GM12878 (cell line): ENCODE measurements at places on chromosomes 3 and 15.

DNA sequence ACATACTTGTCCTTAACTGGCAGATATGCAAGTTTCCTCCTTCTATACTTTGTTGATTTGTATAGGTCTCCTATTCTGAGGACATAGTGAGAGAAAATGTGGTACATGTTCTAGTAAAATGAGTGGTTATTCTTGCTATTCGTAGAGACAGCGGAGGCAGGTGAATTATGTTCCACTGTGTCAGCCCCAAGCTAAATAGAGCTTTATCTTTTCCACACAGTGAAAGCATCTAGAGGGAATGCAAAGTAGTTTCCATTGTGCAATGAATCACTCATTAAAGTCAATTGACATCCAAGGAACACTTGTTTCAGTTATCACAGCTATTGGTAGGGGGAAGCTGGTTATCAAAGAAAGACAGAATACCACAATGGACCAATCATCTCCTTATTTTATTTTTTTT lies 262.4 kb downstream of the NLGN1 start:
- no peaks in the 10 kb centered on the region for H3K36me3 ChIP-seq
- H3K4me3 ChIP-seq: no peak overlapping the region
- H3K27ac ChIP-seq: no peak overlapping the region
- no peak for DNase-seq

DNA sequence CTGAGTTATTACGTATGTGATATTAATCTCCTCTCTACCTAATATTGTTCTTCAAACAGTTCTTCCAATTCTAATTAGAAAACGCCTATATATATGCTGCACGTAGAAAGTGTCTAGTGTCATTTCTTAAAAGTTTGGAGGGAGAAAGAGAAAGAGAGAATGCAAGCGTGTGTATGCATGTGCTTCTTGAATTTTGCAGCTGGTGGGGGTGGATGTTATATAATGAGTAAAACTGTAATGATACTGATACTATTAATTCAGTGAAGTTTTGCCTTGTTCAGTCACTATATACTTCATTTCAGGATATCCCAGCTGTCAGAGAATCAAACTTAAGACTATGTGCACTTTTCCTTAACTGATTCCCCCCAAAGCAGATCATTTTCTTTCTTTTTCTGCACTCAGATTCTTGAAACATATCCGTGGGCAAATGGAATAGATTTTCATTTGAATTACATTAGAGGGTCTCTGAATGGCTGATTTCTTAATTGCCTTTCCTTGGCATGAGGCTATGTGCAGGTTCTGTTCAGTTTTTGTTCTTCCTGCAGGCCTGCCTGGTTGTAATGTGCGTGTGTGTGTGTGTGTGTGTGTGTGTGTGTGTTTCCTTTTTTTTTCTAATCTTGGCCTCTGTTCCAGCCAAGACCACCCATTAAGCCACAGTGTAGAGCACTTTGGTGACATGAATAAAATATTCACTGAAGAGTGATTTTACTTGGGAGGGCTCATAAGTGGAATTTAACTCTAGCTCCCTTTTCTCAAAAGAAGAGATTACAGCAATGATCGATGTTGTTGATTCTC lies 617.5 kb downstream of the RBMS3 start:
- DNase-seq: no peak
- H3K27me3 ChIP-seq: no peaks in the 10 kb centered on the region
- H3K36me3 ChIP-seq: no peaks in the 10 kb centered on the region
- H3K4me1 ChIP-seq: no peaks in the 10 kb centered on the region
- no peak overlapping the region for H3K4me3 ChIP-seq

- H3K4me1 ChIP-seq: no peaks in the 10 kb centered on the region
- no peak for DNase-seq
- no peak overlapping the region for H3K4me3 ChIP-seq
- H3K36me3 ChIP-seq: no peaks in the 10 kb centered on the region
- no peak overlapping the region for H3K27ac ChIP-seq
These were observed 114.8 kb downstream of the PEX5L start for GRCh38 chr3:179921951-179922350.

DNA sequence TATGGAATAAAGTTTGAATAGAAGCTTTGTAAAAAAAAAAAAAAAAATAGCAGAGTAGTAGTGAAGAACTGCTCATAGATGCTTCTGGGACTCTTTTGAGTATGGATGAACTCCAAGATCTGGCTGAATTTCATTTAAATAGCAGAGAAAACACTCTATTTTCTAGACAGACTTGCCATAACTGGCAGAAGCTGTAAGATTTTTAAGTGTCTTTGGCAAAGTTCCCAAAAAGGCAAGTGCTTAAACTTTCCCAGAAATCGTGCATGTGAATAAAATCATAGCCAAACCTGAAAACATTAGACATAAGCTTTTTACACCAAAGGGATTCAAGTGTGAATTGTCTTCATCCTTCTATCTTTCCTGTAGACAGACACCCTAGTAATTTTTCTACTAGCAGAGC lies 110.3 kb upstream of the MITF start:
- H3K27ac ChIP-seq: no peak overlapping the region
- no peaks in the 10 kb centered on the region for H3K4me1 ChIP-seq
- H3K4me3 ChIP-seq: no peak overlapping the region
- no peaks in the 10 kb centered on the region for H3K36me3 ChIP-seq

DNA sequence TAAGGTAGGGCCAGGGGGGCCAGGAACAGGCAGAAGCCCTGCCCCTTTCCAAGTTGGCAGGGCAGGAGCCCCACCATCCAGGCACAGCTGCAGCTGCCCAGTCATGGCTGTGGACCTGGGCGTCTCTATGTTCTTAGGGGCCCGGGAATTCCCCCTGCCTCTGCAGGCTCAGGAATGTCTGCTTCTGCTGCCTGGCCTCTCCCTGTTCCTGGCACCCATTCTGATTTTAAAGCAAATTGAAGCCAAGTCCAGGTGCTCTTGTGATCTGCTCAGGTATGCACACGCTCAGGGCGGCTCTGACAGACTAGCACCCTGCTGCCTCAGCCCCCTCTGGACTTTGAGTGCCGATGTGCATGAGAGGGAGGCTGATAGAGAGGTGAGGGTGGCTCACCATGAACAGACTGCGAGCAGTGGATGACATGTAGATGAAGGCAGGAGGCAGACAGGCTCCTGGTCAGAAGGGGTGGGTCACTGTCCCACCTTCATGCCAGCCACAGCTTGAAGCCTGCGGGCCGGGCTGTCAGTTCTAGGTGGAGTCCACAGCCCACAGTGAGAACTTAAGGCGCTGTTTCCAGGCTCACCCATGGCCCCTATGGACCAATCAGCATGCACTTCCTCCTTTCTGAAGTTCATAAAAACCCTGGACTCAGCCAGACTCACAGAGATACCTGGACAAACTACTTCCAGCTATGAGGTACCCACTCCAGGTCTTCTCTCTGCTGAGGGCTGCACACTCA lies 747.8 kb upstream of the GBE1 start:
- DNase-seq: no peak
- H3K27me3 ChIP-seq: no peaks in the 10 kb centered on the region
- H3K27ac ChIP-seq: no peak overlapping the region
- no peaks in the 10 kb centered on the region for H3K4me1 ChIP-seq
- no peaks in the 10 kb centered on the region for H3K36me3 ChIP-seq
- H3K4me3 ChIP-seq: no peak overlapping the region

DNA sequence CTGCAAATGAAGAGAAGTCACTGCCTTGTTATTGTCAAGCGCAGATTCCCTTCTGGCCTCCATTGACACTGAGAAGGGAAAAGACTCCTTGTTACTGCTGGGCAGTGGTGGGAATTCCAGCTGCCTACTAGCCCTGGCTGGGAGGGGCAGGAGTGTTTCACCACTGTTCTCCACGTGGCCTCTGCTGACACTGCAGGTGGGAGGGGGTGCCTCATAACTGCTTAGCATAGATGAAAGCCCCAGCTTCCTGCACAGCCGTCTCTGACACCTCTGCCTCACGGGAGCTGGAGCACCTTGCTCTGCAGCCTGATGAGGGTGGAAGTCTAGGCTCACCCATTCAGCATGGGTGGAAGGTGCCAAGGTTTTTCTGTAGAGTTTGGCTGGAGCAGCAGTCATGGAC lies 52.1 kb downstream of the TM2D3 start:
- no peaks in the 10 kb centered on the region for H3K27me3 ChIP-seq
- no peak overlapping the region for H3K27ac ChIP-seq
- no peaks in the 10 kb centered on the region for H3K4me1 ChIP-seq
- DNase-seq: no peak
- no peaks in the 10 kb centered on the region for H3K36me3 ChIP-seq
